ENCODE measurements at places on chromosomes 16 and 17.

DNA sequence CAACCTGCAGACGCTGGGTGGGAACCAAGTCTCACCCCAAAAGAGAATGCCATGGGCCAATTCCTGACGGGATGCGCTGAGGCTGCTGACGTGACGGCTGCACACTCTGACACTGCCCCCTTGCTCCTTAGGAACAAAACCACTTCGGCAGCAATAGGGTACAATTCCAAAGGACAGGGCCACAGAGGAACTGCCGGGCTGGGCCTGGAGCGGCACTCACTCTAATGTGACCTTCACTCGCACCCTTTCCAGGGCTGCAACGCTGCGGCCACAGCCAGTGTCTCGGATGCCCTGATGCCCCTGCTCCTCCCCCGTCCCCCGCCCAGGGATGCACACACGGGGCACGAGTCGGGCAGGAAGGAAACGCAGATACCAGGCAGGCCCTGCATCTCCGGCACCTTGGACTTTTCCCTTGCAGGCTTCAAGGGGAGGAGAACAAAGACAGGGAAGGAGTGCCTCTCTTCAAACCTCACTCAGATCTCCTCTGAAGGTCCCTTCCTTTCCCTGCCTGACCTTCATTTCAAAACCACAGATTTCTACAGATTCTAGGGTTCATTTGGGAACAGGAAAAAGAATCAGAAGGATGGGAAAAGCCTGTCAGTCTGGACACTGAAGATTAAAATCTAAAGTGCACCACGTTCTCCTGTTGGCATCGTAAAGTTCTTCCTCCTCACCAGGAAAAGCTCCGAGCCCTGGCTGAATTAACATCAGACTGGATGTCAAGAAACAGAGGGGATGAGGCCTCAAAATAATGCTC, 2.3 kb downstream of the PITPNA start:
- no peak for DNase-seq
- H3K36me3 ChIP-seq, result no peaks in the 10 kb centered on the region

- H3K4me1 ChIP-seq, result peaks cover 53% of the 10 kb centered on the region
- no peaks in the 10 kb centered on the region for H3K27me3 ChIP-seq
- H3K27ac ChIP-seq, result peak overlapping the region; percentile 99
- DNase-seq, result no peak
Observed at GRCh38 chr17:27294689-27295630, 1.0 kb downstream of the WSB1 start.

GRCh38 chr17:45640141-45640850, 143.8 kb upstream of the CRHR1 start:
- H3K36me3 ChIP-seq, result peaks cover 17% of the 10 kb centered on the region
- H3K27ac ChIP-seq, result no peak overlapping the region
- peaks cover 5% of the 10 kb centered on the region for H3K4me1 ChIP-seq

DNA sequence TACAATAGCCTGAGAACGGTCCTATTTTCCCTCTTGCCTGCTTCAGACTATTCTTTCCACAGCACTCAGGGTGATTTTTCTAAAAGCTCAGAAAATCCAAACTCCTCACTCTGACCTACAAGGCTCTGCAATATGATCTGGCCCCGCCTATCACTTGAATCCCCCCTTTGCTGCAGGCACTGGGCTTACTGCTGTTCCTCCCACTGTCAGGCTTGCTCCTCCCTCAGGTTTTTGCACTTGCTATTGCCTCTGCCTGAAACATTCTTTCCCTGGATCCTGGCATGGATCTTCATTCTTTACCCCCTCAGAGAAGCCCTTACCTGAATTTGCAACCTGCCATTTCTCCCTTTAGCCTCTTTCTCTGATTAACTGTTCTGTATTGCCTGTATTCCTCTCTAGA, 52.3 kb downstream of the RPGRIP1L start:
- no peaks in the 10 kb centered on the region for H3K27me3 ChIP-seq
- DNase-seq, result no peak
- H3K36me3 ChIP-seq, result peaks cover 35% of the 10 kb centered on the region
- no peak overlapping the region for H3K27ac ChIP-seq
- H3K4me3 ChIP-seq, result no peak overlapping the region

DNA sequence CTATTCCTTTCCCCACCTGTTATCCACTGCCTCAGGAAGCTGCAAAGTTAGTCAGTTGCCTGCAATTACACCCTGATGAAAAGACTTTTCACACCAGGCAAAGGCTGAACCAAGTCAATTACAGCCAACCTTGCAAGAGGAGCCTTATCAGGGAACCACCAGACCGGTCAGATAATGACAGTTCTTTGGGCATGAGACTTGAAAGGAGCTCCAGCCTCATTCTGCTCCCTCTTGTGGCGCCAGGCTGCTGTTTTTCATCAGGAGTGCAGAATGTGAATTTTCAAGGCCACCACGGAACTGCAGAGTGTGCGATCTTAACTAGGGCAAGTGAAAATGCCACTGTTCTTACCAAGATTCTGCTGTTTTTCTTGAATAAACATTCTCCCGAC, 22.5 kb downstream of the DNAI2 start:
- peaks cover 30% of the 10 kb centered on the region for H3K4me1 ChIP-seq
- H3K27ac ChIP-seq, result no peak overlapping the region
- no peak for DNase-seq
- no peak overlapping the region for H3K4me3 ChIP-seq
- no peaks in the 10 kb centered on the region for H3K27me3 ChIP-seq
- H3K36me3 ChIP-seq, result no peaks in the 10 kb centered on the region

DNA sequence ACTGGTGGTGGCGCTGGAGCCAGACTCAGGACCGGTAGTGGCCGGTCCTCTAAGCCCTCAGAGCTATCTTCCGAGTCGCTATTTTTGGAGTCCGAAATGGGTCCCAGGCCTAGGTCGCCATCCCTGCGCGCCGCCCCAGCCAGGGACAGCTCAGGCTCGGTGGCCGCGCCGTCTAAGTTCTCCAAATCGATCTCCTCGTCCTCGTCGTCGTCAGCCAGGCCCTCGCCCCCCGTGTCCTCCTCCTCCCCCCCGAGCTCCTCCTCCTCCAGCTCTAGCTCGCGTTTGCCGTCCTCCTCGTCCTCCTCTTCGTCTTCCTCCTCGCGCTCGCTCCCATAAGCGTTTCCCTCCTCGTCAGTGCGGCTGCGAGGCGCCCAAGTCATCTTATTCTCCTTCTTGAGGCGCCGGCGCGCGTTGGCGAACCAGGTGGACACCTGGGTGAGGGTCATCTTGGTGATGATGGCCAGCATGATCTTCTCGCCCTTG, 1.6 kb downstream of the IRX3 start:
- no peak for DNase-seq
- no peaks in the 10 kb centered on the region for H3K36me3 ChIP-seq
- H3K4me1 ChIP-seq, result peaks cover 69% of the 10 kb centered on the region

DNA sequence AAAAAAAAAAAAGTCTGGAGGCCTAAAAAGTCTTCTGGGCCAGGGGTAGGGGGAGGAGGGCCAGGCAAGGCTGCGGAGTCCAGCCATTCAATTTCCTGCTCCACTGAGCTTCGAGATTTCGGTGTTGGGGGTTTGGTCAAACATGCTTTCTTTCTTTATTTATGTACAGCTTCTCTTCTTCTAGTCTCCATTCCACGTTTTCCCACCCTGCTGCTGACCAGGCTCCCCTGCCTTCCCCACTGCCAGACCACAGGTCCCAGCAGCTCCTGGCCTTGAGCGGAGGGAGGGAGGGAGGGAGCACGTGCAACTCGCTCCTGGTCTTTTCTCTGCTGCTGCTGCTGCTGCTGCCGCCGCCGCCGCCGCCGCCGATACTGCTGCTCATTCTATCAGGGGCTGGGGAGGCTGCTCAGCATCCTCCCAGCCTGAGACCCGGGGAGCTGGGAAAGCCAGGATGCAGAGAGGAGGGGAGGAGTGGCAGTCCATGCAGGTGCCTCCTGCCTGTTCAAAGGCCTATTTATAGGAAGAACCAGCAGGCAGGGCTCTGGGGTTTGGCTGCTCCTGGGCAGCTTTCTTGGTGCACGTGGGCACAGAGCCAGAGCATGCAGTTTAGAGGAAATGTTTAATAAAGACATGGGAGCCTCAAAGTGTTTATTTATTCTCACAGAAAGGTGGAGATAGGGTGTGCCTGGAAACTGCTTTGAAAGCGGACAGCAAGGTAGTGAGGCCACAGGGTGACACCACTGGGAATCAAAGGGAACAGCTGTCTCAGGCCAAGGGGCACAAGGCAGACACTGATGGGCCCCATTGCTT, 23.4 kb upstream of the ZFHX3 start:
- peaks cover 2% of the 10 kb centered on the region for H3K4me1 ChIP-seq
- peak overlapping the region; percentile 9 for H3K4me3 ChIP-seq
- H3K27me3 ChIP-seq, result peaks cover 15% of the 10 kb centered on the region
- H3K36me3 ChIP-seq, result no peaks in the 10 kb centered on the region
- DNase-seq, result no peak
- no peak overlapping the region for H3K27ac ChIP-seq

DNA sequence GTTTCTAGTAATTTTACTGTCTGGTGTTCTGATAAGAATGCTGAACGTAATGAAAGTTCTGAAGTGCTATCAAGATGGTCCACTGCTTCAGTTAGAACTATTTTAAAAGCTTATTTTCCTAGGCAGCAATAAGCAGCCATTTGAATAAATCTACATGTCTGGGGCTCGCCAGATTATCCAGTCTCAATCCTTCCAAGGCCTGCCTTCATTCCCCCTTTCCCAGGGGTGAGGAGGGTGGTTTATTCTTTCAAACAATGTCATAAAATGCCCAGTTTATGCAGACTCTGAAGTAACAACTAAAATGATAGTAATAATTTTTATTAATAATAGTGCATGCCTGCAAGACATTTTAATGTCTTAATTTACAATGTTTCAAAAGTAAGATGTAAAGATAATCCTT, 2.4 kb downstream of the CDH11 start:
- H3K27me3 ChIP-seq, result peaks cover 4% of the 10 kb centered on the region
- peak overlapping the region; percentile 97 for H3K27ac ChIP-seq
- DNase-seq, result no peak
- peak overlapping the region; percentile 40 for H3K4me3 ChIP-seq

DNA sequence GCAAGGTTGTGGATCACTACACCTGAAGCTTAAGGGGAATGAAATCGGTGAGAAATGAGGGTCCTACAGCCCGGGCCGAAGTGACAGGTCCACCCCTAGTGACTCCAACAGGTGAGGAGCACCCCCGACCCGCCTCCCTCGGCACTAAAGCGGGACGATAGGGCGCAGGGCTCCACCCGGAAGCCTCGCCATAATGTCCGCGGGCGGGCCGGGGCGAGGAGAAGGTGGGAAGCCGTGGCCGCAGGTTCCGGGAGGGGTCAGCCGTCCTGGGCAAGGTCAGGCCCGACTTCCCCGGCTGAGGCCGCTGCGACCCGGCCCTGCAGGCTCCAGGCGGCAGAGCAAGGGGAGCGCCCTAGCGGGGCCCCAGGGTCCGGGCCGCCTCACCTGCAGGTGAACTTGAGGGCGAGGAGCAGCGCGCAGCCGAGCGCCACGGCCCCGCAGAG, 543 bp downstream of the TXNDC11 start:
- DNase-seq, result peak; percentile 93
- peak overlapping the region; percentile 97 for H3K27ac ChIP-seq
- peak overlapping the region; percentile 87 for H3K4me3 ChIP-seq
- no peaks in the 10 kb centered on the region for H3K27me3 ChIP-seq

DNA sequence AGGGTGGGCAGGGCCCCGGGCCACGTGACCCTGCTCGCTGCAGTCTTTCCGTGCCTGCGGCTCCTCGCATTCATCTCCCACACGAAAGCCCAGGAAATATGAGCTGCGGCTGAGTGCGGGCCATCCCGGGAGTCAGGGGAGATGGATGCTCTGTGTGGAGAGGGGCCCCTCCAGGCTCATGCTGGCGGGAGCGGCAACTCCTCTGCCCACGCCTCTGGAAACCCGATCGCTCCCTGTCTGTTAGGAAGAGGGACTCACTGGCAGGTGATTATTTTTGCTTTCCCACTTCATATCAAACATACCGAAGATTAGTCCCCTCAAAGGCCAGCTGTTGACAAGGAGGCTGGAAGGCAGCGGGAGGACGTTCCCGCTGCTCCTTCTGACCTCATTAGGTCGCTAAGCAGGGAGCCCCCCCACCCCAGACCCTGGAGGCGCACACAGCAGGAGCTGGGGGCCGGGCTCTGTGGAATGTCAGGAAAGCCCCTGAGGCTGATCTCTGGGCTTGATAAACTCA, 228.5 kb downstream of the FOXL1 start:
- DNase-seq, result no peak
- no peaks in the 10 kb centered on the region for H3K36me3 ChIP-seq
- no peaks in the 10 kb centered on the region for H3K27me3 ChIP-seq
- H3K27ac ChIP-seq, result no peak overlapping the region

DNA sequence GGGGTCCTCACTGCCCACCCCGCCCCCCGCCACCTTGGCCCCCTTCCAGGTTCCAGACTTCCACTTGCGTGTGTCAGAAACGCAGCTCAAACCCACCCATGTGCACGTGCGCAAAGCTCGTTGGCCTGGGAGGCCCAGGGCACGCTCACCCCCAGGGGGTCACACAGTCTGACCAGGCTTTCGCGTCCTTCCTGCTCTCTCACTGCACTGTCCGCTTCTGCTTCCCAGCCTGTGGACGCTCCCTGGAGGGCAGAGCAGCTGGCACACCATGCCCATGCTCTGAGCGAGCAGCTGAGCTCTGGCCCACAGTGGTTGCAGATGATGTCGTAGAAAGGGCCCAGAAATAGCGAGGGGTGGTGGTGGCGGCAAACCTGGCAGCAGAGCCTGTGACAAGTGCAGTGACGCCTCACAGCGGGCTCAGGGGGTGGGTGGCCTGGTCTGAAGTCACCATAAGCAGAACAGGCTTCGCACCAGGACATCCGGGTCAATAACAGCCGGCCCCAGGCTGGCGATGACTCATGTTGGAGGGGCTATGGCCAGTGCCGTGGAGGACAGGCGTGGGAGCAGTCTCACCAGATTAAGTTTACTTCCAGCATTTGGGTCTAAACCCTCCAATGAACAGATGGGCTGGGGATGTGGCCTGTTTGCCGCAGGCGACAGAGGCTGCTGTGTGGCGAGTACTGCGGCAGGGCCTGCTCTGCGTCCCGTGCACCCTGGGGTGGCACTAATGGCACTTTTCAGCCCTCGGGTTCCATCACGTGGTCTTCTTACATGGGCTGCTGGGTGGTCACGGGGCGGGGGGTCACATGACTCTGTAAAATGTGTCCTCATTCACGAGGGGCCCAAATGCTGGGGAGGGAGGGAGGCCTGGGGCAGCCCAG, 49.0 kb downstream of the NT5M start:
- H3K4me3 ChIP-seq, result no peak overlapping the region
- no peak overlapping the region for H3K27ac ChIP-seq
- H3K27me3 ChIP-seq, result no peaks in the 10 kb centered on the region
- H3K36me3 ChIP-seq, result no peaks in the 10 kb centered on the region

GRCh38 chr17:76080768-76081287, 1.8 kb downstream of the ZACN start:
- peaks cover 3% of the 10 kb centered on the region for H3K36me3 ChIP-seq
- peaks cover 37% of the 10 kb centered on the region for H3K4me1 ChIP-seq
- no peak overlapping the region for H3K4me3 ChIP-seq
- no peak overlapping the region for H3K27ac ChIP-seq
- DNase-seq, result no peak

DNA sequence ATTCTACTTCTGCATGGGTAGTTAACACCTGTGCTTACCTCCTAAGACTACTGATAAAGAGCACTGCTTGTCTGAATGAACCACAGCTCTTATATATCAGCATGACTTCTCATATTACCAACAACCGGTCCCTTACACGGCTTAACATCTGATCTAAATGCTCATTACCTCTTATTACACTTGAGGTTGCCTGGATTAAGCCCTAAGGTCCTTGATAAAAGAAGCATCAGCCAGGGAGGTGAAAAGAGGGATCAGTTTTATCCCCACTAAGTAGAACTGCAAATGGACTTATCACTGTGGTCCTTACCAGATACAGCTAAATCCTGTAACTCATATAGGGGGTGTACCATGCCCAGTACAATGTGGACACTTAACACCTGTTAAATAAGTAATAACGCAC, 8.2 kb upstream of the RSKR start:
- H3K4me1 ChIP-seq, result no peaks in the 10 kb centered on the region
- H3K4me3 ChIP-seq, result no peak overlapping the region
- H3K27ac ChIP-seq, result no peak overlapping the region
- no peak for DNase-seq
- H3K36me3 ChIP-seq, result peaks cover 91% of the 10 kb centered on the region

Measured in spleen (tissue), 13 donors.